Stimulated activated CD8-positive, alpha-beta memory T cell treated with anti-CD3 and anti-CD28 coated beads, Interleukin-7, amount 100 ng/mL, for 1 hour (primary cell): ENCODE measurements at places on chromosomes 2 and 18.

DNA sequence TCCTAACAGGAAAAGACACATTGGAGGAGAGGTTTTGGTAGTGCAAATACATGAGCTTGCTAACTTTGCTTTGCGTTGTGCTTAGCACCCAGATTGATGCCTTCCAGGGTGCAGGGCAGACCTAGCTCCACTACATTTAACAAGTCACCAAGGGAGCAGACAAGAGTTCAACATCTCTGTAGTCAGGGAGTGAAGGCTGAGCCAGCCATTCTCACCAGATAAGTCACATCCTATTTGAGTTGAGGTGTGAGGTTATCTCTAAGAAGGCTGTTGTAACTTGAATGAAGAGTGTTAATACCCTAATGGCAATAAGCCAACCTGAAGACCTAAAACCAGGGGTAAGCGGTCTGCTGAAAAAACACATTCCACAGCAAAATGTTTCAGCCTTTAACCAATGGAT is 69.6 kb upstream of the DSEL start:
- no peak for DNase-seq

DNA sequence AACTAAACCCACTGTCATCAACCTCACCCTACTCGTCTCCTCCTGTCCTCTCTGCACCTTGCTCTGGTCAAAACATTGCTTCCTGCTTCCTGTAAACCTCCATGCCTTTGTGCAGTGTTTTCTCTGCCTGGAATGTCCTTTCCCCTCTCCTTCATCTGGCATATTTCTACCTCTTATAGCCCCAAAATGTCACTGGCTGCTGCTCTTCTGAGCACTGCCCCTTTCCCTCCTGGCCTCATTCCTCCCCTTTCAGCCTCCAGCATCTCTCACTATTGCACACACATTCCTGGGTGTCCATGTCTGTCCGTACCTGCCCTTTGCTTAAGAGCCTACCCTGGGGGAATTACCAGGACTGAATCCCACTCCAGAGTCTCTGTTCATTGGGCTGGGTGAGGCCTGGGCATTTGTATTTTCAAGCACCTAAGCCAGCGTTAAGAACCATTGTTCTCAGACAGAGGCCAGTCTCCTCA is 84.9 kb downstream of the MOGAT1 start:
- no peak for DNase-seq

DNA sequence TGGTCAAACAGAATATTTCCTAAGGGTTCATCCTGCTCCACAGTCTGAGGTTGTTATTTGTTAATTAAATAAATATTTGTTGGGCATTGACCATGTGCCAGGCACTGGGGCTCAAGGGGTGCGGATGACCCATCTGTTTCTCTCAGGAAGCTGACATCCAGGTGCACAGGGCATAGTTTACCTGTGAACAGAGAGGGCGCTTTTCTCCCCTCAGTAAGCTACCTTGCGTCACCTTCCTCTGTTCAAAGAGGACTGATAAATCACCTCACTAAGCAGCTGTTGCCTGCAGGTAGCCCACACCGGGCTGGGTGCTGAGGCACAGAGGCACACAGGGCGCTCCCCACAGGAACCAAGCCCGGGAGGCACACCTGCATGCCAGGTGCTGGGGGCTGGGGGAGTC is 41.6 kb downstream of the SH3RF3 start:
- no peak for DNase-seq

- no peak for DNase-seq
These were observed 63.9 kb upstream of the EML6 start for GRCh38 chr2:54659527-54659926.

GRCh38 chr2:23584054-23584745 is 199.2 kb downstream of the KLHL29 start:
- DNase-seq, result no peak

- no peak for DNase-seq
These were observed 214.6 kb downstream of the TRIB2 start for GRCh38 chr2:12931186-12931844.

GRCh38 chr18:35376393-35376741 is 770 bp downstream of the ZNF396 start:
- DNase-seq, result no peak

DNA sequence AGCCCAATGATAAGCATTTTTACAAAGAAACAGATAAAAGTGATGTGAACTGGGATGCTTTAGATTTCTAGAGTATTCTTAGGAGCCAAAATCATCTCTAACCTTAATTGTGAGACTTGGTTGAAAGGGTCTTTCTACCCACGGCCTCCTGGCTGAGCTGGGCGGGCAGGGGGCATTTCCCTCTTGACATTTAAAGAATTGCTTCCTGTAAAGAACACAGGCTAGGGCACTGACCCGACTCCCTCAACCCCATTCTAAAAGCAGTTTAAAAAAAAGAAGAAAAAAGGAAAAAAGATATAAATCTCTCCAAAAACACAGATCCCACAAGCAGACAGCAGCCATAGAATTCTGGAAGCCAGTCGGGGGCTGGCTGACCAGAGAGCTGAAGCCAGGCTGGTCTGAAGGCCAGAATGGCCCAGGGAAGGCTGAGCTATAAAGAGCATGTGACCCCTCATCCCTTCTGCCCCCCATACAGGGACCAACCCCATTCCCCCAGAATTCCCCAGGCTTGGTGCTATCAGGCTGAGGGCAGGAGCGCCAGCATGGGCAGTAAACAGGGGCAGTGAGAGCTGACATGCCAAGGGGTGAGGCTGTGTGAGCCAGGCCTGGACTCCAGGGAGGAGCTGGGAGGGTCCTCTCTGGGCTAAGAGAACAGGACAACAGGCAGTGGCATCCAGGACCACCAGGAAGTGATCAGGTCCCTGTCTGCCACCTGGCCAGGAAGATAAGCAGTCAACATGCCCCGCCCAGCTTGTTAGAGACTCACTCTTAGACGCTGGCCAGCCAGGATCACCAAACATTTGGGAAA is 188.5 kb downstream of the HDAC4 start:
- no peak for DNase-seq

DNA sequence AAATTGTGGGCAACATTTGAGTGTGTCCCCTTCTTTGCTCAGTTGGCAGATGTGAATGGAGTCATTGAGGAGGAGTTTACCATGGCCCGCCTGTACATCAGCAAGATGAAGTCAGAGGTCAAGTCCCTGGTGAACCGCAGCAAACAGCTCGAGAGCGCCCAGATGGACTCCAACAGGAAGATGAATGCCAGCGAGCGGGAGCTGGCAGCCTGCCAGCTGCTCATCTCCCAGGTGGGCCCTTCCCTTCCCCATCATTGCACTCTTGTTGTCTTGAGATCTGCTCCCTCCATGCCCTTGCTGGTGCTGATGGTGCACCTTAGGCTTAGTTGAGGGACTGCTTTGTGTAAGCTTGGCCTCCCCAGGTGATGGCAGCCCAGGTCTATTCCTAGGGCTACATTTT is 47.5 kb upstream of the LYPD6B start:
- no peak for DNase-seq

DNA sequence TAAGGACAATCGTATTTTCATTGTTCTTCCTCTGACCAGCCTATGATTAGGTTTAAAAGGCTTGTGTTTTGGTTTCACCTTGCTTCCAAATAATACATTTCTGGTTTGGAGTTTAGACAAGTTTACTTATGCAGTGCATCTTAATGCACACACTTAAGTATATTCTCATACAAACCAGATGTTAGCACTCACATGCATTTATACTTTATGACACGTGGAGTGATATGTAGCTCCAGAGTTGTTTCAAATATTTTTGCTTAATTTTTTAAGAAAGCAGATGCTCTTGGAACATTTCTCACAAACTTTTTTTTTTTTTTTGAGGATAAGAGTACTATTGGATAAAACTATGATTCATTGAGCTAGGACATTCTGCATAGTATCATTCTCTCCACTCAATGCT is 109.9 kb downstream of the PDE1A start:
- no peak for DNase-seq

- no peak for DNase-seq
These were observed 178.6 kb downstream of the SATB2 start for GRCh38 chr2:199279146-199279545.

DNA sequence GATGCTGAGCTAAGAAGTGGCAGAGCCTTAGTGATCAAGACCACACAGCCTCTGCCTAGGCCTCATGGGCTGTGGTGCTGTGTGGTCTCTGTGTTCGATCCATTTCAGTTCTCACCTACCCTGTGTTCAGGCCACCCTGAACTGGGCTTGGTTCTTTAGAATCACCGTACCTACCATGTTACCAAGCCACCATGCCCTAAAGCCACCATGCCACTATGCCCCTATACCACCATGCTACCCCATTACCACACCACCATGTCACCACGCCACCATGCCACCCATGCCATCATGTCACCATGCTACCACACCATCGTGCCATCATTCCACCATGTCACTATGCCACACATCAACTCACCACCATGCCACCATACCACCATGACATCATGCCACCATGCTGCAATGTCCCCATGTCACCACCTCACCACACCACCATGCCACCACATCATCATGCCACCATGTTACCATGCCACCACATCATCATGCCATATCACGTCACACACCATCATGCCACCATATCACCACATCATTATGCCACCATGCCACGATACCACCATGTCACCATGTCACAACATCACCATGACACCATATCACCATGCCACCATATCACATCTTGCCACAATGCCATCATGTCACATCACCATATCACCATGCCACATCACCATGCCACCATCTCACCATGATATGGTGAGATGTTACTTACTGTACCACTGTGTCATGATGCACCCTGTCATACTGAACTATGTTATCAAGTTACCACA is 191.0 kb upstream of the ARL4C start:
- DNase-seq, result no peak

GRCh38 chr2:7844414-7844965 is 837.4 kb upstream of the ID2 start:
- no peak for DNase-seq

GRCh38 chr18:25244924-25245698 is 106.9 kb downstream of the ZNF521 start:
- DNase-seq, result no peak

GRCh38 chr2:96386470-96386869 is 50.9 kb downstream of the NCAPH start:
- DNase-seq, result no peak

DNA sequence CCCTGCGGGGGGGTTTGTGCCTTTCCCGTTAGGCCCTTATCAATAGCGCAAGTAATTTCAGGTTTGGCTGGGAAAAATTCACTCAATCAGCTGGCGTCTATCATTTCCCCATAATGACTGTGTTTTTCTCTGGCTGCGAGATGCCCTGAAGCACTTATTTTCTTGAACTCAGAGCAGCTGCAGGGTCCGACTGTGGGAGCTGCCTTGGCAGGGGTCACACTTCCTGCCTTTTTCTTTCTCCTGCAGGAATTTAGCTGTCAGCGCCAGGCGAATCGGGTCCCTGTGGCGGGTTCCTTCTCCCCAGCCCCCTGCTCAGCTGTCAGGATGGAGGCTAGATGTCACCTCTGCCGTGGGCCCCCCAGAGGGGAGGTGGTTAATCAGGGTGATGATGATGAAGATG is 81.3 kb upstream of the HPCAL1 start:
- DNase-seq, result no peak

GRCh38 chr2:101310834-101311695 is 2.6 kb upstream of the RNF149 start:
- no peak for DNase-seq

DNA sequence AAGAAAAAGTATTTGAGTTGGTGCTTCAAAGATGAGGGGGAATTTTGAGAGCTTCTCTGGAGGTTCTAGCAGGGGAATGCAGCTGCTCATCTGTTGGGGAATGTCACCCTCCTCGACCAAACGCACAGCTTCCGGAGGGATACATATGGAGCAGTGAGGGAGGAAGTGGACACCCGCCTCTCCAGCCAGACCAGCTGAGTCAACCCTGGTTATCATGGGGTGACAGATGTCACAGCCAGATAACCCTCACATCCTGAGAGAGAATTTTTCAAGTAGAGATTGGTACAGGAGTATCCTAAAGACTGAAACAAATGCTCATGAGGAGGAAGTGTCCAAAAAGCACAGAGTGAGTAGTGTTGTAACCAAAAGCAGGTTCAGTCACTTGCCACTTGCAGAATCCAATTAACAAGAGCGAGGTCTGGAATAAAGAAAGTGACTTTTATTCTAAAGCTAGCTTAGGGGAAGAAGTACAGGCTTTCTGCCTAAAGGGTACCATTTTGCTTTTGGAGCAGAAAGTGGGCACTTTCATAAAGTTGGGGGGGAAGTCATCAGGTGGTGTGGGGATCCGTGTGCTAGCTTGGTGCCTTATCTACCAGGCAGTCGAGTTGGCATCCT is 395.2 kb downstream of the RAD51AP2 start:
- DNase-seq, result no peak

- DNase-seq, result no peak
These were observed 2.3 kb upstream of the KIF1A start for GRCh38 chr2:240822280-240822847.

DNA sequence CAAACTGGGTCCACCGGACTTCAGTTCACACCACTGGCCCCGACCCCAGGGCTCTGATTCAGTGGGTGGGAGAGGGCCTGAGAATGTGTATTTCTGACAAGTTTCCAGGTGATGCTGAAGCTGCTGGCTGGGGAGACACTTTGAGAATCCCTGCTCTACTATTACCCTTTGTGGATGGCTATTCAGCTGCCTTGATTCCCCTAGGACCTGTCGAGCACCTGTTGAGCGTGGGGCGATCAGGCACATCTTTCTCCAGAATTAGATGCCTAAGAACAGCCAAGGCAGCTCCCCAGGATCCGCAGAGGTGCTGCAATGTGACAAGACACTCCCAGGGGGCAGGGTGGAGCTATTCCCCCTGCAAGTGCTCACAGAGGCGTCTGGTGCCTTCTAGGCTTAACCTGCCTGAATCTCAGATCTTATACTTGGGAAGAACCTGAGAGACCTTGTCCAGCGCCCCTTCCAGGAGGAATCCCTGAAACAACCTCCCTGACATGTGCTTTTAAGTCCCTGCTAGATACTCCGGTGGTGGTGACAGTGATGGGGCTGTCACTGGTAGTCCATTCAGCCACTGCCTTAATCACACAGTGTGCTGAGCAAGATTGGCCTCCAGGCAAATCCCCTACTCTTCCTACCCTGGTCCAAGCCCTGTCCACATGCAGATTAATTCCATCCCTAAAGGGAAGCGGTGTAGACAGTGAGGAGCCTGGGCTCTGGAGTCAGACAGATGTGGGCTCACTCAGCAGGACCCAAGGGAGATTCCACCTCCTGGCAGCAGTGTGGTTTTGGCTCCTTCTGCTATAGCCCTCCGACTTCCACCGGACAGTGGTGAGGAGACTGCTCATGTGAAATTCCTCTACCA is 43.4 kb upstream of the OTOF start:
- DNase-seq, result no peak

DNA sequence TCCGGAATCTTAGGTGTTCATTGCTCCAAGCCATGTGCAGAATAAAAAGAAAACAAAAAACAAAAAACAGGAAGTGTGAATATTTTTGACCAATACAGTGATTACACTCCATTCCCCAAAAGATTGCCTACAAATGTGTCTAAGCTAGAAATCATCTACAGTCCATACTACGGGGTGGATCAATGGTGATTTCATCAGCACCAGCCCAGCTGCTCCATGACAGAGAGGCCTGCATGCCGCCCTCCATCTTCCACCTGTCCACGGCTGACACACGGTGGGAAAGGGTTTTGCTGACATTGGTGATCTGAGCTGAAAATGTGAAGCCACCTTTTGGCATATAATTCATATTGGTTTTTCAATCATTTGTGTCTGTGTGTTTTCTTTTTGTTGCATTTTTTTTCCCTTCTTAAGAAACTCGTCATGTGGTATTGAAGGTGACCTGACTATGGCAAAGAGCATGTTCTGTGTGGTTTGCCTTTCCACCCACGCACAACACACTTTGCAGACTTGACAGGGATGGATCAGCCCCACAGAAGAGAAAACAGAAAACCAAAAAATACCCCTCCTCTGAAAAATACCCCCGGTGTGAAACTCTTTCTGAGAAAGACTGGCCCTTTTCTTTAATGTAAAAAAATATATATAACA is 533.1 kb downstream of the RNF144A start:
- no peak for DNase-seq
